Stimulated activated naive CD8-positive, alpha-beta T cell treated with anti-CD3 and anti-CD28 coated beads, Interleukin-15, amount 100 ng/mL, for 72 hours (primary cell): ENCODE measurements at places on chromosomes 12 and 14.

DNA sequence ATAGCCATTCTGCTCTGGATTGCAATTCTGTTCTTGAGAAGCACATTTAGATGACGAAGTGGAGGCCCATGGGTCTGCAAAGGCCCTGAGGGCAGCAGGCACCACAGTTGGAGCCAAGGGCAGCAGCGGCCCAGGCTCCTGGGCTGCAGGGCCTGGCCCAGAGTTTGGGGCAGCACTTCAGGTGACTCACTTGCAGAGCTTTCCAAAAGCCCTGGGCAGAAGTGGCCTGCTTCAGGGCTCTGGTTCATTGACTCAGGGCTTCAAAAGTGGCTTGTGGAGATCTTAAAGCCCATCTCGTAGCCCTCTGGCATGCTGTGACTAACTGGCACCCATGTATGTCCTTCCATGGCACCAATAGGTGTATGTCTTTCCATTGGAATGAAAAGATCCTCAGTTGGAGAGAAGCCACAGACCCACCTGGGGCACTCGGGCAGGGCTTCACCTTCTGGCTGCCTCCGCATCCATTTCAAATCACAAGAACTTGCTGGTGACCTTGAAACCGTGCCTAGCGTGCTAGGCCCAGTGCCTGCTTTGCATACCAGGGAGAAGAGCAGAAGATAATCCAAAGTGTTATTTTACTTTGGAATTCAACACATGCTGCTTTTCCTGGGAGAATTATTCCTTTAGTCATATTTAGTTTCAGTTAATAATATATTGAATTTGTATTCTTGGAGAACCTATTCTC lies 106.7 kb downstream of the PRMT8 start:
- no peak for DNase-seq

- no peak for DNase-seq
Observed at GRCh38 chr12:15472036-15472435, 149.7 kb downstream of the PTPRO start.

DNA sequence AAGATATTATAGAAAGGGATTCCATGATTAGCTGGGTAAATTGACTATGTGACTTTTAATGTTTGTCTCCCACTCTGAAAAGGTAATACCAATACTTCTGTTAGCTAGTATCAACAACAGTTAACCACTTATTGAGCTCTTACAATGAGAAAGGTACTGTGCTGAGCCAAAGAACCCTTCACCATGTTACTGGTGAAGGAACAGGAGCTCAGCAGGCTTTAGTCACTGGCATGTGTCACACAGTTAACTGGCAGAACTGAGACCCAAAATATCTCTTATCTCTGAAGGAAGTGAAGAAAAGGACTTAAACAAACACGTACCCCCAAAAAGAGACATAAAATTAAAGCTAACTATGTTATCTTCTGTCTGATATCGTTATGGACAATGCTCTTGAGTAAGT lies 170.6 kb downstream of the MED13L start:
- no peak for DNase-seq

DNA sequence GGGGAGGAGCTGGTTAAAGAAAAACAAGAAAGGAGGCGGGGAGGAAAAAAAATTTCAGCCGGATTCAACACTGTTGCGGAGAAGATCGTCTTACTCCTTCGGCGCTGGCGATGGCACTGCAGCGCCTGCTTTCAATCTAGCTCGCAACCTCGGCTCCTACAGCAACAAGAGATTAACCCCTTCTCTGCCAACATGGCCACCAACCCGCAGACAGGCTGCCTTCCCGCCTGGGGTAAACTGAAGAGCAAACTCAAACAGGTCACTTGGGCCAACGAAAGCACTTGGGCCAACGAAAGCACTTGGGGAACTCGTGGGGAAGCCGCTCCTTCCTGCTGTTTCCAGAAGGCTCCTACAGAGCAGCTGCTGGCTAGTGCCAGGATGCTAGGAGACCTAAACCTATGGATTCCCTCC lies 73.7 kb downstream of the CIT start:
- DNase-seq, result no peak

GRCh38 chr12:14907953-14908352 lies 22.3 kb upstream of the MGP start:
- DNase-seq, result no peak

DNA sequence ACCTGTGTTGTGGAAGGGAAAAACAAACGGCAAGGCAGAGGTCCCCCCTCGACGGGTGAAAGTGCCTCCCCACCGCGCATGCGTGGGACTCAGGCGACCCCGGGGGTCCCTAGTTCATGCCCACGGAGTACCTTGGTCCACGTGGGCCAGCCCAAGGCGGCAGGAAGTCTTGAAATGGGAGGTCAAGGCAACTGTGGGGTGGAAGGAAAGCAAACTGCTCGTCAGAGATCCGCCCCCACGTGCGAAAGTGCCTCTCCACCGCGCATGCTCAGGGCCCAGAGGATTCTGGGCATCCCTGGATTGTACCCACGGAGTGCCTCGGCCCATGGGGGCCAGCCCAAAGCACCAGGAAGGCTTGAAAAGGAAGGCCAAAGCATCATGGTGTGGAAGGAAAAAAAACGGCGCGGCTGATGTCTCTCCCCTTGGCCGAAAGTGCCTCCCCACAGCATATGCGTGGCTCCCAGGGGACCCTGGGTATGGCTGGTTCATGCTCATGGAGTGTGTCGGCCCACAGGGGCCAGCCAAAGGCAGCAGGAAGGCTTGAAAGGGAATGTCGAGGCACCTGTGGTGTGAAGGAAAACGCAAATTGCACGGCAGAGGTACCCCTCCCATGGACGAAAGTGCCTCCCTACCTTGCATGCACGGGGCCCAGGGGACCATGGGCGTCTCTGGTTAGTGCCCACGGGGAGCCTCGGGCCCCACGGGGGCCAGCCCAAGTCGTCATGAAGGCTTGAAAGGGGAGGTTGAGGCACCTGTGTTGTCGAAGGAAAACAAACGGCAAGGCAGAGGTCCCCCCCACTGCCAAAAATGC lies 369.7 kb downstream of the ALG10 start:
- DNase-seq, result no peak

DNA sequence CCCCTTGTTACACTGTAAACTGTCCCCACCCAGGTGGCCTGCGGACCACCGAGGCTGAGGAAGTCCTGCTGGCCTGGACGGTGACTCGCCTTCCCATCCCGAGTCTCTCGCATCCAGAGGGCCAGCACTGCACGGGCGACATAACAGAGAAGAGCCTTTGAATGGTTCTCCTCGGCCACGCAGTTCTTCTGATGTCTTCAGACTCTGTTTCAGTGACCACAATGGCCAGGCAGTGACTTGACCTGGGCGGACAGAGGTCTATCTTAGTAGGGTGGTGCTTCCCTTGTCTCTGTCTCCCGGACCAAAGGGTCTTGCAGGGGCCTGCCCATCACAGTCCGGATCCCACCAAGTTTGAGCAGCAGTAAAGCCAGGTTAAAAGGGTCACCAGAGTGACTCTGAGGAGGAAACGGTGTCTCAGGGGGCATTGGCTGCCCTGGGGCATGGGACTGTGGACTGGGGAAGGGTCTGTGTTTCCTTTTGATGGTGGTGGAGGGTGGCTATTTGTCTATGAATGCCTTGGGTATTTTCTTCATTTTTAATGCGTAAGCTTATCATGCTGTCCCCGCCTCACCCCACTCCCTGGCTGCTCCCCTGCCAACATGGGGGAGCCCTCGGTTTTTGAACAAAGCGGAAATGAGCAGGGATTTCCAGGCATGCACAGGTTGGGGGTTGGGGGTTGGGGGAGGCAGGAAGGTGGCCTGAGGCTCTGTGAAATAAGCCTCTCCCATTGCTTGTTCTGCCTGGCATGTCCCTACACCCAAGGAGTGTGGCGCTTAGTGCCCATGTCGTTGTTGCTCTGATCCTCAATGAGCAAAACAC lies 10.3 kb downstream of the KRT85 start:
- peak; percentile 2 for DNase-seq

- DNase-seq, result no peak
Observed at GRCh38 chr12:83843541-83843940, 1069.1 kb downstream of the SLC6A15 start.

DNA sequence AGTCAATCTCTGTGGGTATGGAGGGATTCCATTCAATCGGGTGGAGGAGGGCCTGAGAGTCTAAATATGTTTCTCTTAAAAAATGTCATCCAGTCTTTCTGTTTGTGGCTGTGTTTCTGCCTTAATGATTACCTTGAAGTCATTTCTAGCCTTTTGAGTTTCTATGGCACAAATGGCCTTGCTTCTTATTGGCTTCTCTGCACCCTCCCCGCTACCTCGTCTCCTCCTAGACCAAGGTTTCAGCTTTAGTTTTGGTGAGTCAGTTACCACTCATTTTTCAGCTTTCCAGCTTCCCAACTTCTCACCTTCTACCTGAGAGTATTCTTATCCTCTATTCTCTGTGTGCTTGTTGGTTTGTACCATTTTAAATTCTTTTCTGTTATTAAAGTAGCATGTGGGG lies 159.2 kb downstream of the SYNE2 start:
- no peak for DNase-seq

- no peak for DNase-seq
Observed at GRCh38 chr14:87952307-87953094, 40.5 kb downstream of the GALC start.

- DNase-seq, result no peak
Observed at GRCh38 chr12:19964549-19964948, 403.8 kb upstream of the PDE3A start.

DNA sequence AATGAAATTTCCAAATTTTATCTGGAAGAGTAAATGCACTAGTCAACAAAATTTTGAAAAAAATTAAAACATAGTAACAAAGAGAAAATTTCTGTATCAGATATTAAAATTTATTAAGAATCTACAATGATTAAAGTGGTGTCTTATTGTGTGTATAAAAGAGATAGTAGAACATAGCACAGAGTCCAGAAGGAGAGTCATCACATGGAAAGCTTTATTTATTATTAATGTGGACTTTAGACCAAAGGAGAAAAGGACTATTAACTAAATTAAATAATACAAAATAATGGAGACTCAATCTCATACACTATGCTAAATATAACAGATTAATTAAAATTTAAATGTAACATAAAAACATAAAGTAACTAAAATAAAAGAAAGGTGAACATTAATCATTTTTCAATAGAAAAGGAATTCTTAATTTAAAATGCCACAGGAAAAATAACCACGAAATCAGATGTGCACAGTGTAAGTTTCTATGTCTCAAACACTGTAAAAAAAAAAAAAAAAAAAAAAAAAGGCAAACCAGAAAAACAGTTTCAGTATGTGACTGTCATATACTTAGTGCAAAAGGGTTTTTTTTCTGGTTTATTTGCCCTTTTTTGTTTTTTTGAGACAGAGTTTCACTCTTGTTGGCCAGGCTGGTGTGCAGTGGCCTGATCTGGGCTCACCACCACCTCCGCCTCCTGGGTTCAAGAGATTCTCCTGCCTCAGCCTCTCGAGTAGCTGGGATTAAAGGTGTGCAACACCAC lies 95.4 kb downstream of the MYF5 start:
- DNase-seq, result no peak

DNA sequence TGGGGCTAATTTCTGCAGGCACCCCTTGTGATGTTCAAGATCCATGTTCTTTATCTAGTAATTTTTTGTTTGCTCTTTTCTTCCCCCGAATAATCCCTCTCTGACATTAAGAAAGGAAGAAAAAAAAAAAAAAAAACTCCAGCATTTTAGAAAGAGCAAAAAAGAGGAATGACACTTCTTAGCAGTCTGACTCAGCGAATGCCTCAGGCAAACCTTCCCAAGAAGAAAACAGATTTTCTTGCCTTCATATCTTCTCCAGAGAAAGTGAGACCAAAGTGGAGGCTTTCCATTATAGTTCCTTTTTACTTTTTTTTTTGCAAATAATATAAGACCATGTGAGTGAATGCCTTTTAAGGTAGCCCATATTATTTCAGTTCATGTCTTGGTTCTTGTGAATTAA lies 479.0 kb upstream of the SYT1 start:
- DNase-seq, result no peak

GRCh38 chr12:48422060-48422459 lies 50.3 kb upstream of the ANP32D start:
- DNase-seq, result no peak

- no peak for DNase-seq
Observed at GRCh38 chr12:7161811-7162210, 27.7 kb upstream of the PEX5 start.

DNA sequence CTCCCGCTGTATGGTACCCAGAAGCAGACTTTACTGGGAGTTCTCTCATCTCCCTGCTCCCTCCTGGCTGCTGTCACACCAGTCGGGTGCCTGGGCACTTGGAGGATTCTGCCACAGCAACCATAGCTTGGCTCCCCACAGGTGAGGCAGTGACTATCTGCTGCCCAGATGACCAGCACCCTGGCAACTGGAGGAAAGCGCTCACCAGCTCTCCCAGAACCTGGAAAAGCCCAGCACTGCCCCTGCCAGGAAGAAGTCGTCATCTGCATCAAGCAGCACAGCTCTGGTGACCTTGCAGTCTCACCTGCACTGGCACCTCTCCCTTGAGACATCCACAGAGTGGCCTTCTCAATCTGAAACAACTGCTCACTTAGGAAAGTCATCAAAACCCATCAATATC lies 31.9 kb upstream of the TC2N start:
- no peak for DNase-seq

DNA sequence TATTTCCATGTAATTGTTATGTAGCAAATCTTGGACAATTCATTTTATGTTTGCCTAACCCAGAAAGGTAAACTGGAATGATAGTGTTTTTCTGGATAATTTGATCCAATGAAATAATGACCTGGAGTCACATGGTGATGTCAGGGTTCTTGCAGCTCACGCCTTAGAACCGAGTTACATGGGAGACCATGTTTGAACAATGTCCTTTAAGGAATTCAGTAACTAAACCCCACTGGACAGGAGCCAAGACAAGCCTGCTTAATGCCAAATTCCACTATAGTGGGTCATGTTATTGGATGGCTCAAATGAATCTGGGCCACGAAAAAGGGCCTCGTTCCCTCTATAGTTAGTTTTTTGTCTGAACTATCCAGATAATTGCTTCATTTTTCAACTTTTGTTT lies 255.8 kb upstream of the HMGA2 start:
- DNase-seq, result no peak

- DNase-seq, result no peak
Observed at GRCh38 chr12:132340266-132341035, 11.1 kb upstream of the GALNT9 start.

DNA sequence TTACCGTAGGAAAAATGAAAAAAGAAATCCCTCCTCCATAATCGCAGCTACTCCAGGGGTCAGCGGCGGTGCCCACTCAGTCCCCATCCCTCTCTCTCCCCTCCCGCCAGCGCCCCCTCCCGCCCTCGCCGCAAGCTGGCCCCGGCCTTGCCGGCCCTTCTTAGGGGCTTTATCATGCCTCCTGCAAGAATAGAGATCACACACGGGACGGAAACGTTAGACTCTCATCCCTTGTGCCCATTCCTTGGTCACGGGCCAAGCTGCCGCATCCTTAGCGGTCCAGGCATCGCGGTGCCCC lies 692 bp upstream of the COX14 start:
- DNase-seq, result no peak
